ENCODE measurements at places on chromosomes 3 and 15.

GRCh38 chr15:50241684-50242450 is 23.7 kb downstream of the HDC start:
- no peaks in the 10 kb centered on the region for H3K27me3 ChIP-seq
- no peaks in the 10 kb centered on the region for H3K4me1 ChIP-seq
- H3K4me3 ChIP-seq, result no peak overlapping the region
- no peaks in the 10 kb centered on the region for H3K36me3 ChIP-seq
- H3K27ac ChIP-seq, result no peak overlapping the region
- DNase-seq, result no peak

GRCh38 chr3:40476478-40477470 is at the start of gene ZNF619:
ZNF619 (plus strand) TSS chr3:40477122; CDS start chr3:40477980, 858 bp downstream.
- H3K36me3 ChIP-seq, result peaks cover 26% of the 10 kb centered on the region
- peak; percentile 52 for DNase-seq
- H3K27me3 ChIP-seq, result no peaks in the 10 kb centered on the region
- peaks cover 6% of the 10 kb centered on the region for H3K4me1 ChIP-seq
- peak within 1 kb of the TSS; percentile 79 for H3K27ac ChIP-seq

DNA sequence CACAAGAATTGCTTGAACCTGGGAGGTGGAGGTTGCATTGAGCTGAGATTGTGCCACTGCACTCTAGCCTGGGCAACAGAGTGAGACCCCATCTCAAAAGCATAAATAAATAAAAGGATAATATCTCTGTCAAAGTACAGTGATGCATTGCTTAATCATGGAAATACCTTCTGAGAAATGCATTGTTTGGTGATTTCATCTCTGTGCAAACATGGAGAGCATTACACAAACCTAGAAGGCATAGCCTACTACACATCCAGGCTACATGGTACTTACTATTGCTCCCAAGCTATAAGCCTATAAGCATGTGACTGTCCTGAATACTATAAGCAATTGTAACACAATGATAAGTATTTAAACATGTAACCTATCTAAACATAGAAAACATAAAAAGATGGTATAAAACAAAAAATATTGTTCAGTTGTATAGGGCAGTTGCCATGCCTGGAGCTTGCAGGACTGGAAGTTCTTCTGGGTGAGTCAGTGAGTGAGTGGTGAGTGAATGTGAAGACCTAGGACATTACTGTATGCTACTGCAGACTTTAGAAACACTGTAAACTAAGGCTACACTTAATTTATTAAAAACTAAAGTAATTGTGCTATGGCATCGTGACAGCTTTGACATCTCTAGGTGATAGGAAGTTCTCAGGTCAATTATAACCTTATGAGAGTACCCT is 93.6 kb upstream of the SNRPN start:
- no peaks in the 10 kb centered on the region for H3K4me1 ChIP-seq
- no peak overlapping the region for H3K4me3 ChIP-seq
- H3K36me3 ChIP-seq, result no peaks in the 10 kb centered on the region
- no peak for DNase-seq

DNA sequence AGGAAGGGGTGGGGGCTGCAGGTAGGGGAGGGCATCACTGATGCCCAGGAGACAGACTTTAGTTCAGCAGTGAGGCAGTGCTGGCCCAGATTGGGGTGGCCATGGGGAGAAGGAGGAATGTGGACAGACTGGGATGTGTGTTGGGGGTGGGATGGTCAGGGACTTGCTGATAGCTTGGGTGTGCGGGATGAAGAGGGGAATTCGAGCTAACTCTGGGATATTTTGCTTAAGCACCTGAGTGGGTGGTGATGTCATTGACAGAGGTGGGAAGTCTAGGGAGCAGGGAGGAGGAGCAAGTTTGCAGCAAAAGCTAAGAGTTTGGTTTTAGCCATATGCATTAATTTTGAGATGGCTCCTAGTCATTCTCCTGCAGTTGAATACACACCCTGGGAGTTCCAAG is 207.5 kb downstream of the RPLP1 start:
- H3K4me1 ChIP-seq, result no peaks in the 10 kb centered on the region
- H3K36me3 ChIP-seq, result no peaks in the 10 kb centered on the region
- H3K27me3 ChIP-seq, result no peaks in the 10 kb centered on the region
- no peak overlapping the region for H3K27ac ChIP-seq
- H3K4me3 ChIP-seq, result no peak overlapping the region

DNA sequence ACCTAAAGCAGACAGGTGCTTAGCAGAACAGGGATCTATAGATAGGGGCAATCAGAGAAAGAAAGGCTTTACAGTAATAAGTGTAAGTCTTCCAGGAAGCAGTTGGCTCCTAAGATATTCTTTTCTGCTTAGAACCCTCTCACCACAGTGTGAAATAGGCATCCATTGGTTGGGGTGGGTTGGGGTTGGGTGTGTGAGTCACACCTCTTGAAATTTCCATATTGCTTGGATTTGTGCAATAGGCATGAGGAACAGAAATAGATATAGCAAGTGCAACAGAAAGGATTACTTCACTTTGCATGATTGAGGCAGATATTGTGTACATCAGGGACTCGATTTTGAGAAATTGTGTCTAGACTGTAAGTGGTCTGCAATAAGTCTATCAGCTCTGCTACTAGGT is 200.1 kb upstream of the GAP43 start:
- H3K27me3 ChIP-seq, result no peaks in the 10 kb centered on the region
- no peak for DNase-seq
- H3K4me1 ChIP-seq, result no peaks in the 10 kb centered on the region
- H3K4me3 ChIP-seq, result no peak overlapping the region
- H3K36me3 ChIP-seq, result no peaks in the 10 kb centered on the region
- H3K27ac ChIP-seq, result no peak overlapping the region

- no peaks in the 10 kb centered on the region for H3K27me3 ChIP-seq
- H3K4me3 ChIP-seq, result no peak overlapping the region
- no peaks in the 10 kb centered on the region for H3K4me1 ChIP-seq
- no peak overlapping the region for H3K27ac ChIP-seq
Observed at GRCh38 chr3:157026091-157026490, 133.9 kb downstream of the CCNL1 start.

GRCh38 chr3:197508051-197508451 is 47.7 kb downstream of the BDH1 start:
- peaks cover 9% of the 10 kb centered on the region for H3K27me3 ChIP-seq
- H3K4me3 ChIP-seq, result no peak overlapping the region
- no peaks in the 10 kb centered on the region for H3K4me1 ChIP-seq

DNA sequence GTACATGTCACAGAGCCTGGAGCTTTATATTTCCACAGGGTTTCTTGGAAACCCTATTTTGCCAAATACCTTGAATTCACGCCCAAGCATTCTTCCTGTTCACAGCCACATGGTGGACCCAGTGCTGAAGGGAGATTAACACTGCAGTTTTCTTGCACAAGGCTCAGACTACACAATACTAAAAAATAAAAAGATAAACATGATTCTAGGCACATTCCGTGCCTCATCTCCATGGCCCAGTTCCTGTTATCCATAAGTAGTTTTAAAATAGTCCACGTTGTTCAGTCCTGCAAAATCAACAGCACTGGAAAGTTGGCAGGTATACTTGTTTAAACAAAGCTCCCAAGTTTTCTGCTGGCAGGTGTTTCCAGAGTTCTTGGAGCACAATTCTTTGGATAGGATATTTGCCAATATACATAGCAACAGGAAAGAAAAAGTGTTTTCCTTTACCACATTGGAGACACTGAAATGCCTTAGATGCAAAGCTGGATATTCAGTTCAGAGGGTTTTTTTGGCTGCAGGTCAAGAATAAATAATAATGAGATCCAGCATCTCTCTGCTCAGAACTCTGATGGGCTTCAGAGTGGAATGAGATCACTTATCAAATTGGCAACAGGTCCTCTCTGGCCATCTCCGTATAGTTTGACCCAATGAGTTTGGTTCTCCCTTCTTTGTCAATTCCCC is 88.1 kb upstream of the TGFBR2 start:
- peak; percentile 43 for DNase-seq
- peaks cover 21% of the 10 kb centered on the region for H3K4me1 ChIP-seq
- no peaks in the 10 kb centered on the region for H3K36me3 ChIP-seq
- H3K27me3 ChIP-seq, result no peaks in the 10 kb centered on the region

DNA sequence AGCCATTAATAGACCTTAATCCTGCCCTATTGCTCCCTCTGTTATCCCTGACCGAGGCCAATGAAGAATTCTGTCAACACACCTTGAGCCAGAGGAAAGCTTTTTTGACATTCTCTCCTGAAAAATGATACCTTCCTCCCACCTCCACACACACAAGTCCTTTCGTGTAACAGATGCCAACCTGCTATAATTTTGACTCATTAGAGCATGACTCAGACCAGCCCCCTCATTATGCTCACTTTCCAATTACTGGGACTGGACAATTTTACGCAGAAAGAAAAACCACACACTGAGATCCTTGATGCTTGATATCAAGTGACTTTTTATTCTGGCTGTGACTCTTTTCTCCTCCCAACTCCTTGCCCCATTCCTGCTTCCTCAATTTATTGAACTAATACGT is 50.9 kb downstream of the LSAMP start:
- H3K4me3 ChIP-seq, result no peak overlapping the region
- no peaks in the 10 kb centered on the region for H3K4me1 ChIP-seq
- H3K36me3 ChIP-seq, result no peaks in the 10 kb centered on the region

DNA sequence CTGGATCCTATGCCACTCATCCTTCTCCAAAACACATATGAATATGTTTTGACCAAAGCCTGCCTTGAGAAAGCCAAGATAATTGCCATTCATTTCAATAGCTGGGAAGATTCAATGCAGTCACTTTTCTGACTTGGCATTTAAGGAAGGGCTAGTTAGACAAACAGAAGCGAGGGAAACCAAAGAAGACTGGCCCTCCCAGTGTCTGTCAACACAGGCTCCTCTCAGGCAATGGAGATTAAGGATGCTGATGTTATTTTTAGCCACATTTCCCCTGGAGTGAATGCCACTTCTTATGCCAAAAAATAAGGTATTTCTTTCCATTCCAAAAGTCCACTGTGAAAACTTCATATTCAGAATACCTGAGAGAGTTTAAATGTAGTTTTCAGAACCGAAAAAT is 101.7 kb downstream of the P3H2 start:
- H3K27ac ChIP-seq, result no peak overlapping the region
- H3K27me3 ChIP-seq, result no peaks in the 10 kb centered on the region
- no peak for DNase-seq
- H3K4me3 ChIP-seq, result no peak overlapping the region
- no peaks in the 10 kb centered on the region for H3K36me3 ChIP-seq
- H3K4me1 ChIP-seq, result no peaks in the 10 kb centered on the region

DNA sequence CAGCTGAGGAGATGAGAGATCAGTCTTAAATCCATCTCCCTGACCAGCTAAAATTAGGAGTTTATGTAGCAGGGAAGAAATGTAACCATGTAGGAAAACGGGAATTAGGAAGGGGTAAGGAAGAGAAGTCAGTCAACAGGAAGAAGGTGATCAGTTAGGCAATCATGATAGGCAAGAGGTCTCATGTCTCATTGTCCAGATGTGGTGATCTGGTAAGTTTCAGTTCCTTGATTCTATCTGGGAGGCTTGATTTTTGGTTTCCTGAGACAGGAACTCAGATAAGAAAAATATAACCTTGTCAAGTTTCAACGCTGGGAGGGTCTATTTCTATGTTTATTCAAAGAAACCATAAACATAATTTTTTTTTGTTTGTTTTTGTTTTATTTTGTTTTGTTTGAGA is 40.3 kb upstream of the TBC1D5 start:
- H3K4me3 ChIP-seq, result no peak overlapping the region
- no peak for DNase-seq
- H3K27ac ChIP-seq, result no peak overlapping the region
- no peaks in the 10 kb centered on the region for H3K27me3 ChIP-seq
- no peaks in the 10 kb centered on the region for H3K4me1 ChIP-seq

DNA sequence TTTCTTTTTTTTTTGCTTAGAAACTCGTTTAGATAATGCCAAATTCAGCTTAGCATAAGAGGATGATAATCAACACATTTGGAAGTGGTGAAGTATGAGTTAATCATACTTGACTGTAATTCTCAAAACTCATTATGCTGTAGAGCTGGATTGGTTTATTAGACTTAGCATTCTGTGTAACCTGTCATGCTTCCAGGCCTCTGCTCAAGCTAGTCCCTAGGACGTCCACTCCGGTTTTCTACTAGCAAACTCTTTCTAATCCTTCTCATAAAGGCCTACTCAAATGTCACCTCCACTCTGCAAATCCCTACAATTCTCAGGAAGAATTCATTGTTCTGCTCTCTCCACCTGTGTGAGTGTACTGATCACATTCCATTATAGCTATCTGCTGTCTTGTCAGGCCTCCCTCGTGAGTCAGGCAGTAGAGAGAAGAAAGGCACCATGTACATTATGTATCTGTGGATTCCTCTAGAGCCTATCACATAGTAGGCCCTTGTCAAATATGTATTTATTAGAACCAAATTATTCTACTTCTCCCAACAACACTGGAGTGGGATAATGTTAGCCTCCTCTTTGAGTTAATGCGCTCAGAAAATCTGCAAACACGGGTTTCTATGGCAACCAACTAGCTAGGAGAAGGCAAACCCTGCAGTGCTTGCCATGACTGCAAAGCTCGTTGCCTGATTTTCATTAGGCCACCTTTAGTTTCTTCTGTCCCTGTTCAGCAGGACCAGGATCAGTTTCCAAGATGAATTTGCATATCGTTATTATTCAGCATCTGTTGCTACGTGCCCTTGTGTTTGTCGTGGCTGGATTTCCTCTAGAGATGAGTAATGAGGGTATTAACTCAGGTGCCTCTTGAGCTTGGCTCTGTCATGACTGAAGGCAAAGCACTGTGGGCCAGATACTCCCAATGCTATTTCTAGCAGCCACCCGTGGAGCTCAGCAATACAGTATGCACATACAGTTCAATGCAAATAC is 30.7 kb downstream of the ATP13A5 start:
- H3K4me3 ChIP-seq, result no peak overlapping the region
- no peaks in the 10 kb centered on the region for H3K27me3 ChIP-seq
- no peaks in the 10 kb centered on the region for H3K4me1 ChIP-seq
- DNase-seq, result no peak
- no peak overlapping the region for H3K27ac ChIP-seq
- no peaks in the 10 kb centered on the region for H3K36me3 ChIP-seq

- DNase-seq, result no peak
- no peaks in the 10 kb centered on the region for H3K36me3 ChIP-seq
- H3K4me1 ChIP-seq, result no peaks in the 10 kb centered on the region
- no peak overlapping the region for H3K4me3 ChIP-seq
- no peaks in the 10 kb centered on the region for H3K27me3 ChIP-seq
- H3K27ac ChIP-seq, result no peak overlapping the region
Observed at GRCh38 chr15:39376371-39376909, 204.4 kb upstream of the THBS1 start.

- H3K4me1 ChIP-seq, result peaks cover 7% of the 10 kb centered on the region
- H3K27ac ChIP-seq, result no peak overlapping the region
- no peak overlapping the region for H3K4me3 ChIP-seq
- no peaks in the 10 kb centered on the region for H3K27me3 ChIP-seq
- DNase-seq, result no peak
- H3K36me3 ChIP-seq, result no peaks in the 10 kb centered on the region
Observed at GRCh38 chr3:119356646-119357045, 62.5 kb downstream of the ARHGAP31 start.

DNA sequence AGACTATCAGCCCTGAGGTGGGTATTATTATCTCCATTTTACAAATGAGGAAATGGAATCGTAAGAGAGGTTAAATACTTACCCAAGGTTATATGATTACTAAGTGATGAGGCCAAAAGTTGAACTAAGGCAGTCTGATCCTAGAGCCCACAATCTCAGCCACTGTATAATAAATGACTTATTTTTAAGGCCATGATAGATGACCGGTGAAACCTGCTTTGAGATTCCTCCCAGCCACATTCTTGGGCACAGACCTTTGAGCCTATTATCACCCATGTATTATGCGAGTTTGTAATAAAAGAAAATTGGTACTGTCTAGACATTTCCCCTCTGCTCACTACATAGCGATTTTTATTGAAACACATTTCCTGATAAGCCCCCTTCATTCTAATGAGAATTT is 37.4 kb downstream of the POLQ start:
- H3K27ac ChIP-seq, result no peak overlapping the region
- no peaks in the 10 kb centered on the region for H3K4me1 ChIP-seq
- no peaks in the 10 kb centered on the region for H3K36me3 ChIP-seq
- H3K4me3 ChIP-seq, result no peak overlapping the region
- DNase-seq, result no peak

Measured in gastrocnemius medialis (tissue), 4 donors.